ENCODE measurements at places on chromosomes 2 and 18.

- DNase-seq = no peak
Measured at GRCh38 chr2:168378960-168379669, 77.0 kb upstream of the CERS6 start.

GRCh38 chr2:88638123-88638650, 10.9 kb upstream of the EIF2AK3 start:
- DNase-seq = no peak

- no peak for DNase-seq
Measured at GRCh38 chr2:406231-406630, 118.3 kb upstream of the ALKAL2 start.

GRCh38 chr2:143553261-143553660, 424.0 kb downstream of the ARHGAP15 start:
- no peak for DNase-seq

DNA sequence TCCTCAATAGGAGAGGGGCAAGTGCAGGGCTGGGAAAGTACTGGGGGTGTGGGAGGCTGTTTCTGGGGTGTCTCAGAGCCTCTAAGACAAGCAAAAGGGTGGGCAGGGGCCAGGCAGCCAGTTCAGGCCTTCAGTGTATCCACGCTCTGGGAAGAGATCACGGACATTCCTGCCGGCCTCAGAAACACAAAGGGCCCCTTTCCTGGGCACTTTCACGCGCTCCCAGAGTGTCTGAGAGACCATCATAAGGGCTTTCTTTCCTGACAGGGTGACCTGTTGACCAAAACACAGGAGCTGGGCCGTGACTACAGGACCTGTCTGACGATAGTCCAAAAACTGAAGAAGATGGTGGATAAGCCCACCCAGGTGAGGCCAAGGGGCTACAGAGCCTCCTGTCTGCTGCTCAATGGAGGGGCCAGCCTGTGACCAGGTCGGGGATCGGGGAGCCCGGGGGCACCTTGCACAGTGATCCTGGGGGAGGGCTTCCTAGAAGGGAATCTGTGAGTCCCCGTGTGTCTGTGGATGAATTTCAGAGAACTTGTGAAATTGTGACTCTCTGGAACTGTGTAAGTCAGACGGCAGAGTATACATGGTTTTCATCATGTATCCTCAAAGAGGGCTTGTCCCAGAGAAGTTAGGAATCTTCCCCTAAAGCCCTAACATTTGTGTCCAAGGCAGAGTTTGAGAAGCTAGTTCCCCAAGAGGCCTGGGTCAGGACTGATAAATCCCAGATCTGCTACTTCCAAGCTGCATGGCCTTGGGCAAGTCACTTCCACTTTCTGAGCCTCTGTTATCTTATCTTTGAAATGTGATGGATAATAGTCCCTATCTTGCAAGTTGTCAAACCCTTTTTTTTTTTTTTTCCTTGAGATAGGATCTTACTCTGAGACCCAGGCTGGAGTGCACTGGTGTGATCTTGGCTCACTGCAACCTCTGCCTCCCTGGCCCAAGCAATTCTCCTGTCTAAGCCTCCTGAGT, 1.8 kb downstream of the GNLY start:
- DNase-seq = no peak

DNA sequence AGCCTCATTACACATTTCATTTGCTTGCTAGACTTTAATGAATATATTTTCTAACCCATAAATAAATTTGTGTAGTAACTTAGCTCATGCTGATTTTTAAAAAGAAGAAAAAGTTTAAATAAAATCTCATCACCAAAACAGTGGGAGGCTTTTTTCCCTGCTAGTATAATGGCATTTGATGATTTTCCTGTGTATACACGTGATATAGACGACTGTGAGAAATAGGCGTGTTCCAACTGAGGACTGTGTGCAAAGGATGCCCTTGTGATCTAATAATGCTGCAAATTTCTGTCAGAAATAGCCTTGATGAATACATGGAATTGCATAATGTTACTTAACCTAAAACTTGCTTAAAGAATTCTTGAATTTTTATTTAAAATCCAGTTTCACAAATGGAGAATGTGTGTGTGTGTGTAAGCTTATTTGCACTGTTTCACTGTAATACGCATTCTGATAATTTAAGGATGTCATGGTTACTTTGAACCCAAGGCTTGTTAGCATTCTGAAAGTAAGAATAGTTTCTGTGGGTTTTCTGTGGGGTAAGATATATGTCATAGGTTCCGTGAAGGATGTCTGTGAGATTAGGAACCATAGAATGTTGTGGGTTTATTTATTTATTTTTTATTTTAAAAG, 178.0 kb downstream of the DLGAP1 start:
- no peak for DNase-seq

- DNase-seq = peak; percentile 20
Measured at GRCh38 chr2:38665854-38666555, at the start of gene GALM. GALM (plus strand) TSS chr2:38666114; CDS start chr2:38666162, 48 bp downstream.

DNA sequence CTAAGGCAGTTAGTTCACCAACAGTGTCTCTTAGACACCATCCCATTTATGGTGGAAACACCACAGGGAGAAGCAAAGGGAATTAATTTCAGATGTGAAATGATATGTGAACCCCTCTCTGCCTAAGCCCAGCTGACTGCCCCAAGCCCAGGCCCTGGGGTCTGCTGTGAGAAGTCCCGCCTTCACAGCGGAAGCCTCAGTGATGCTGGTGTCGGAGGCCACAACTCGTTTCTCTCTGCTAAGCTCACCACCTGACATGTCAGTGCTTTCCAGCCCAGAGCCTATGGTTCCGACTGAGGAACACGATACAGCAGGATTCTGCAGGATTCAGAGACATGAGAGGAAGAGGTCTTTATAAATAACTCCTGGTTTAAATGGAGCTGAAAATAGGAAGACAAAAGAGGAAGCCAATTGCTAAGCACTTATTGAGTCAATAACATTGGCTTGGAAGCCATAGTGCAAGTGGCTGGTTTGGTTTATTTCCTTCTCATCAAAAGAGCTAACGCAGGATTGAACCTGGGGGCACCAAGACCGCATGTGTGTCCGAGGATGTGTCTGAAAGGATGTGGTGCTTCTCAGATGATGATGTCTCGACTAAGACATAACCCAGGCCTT, 21.9 kb upstream of the LOXHD1 start:
- DNase-seq = no peak

DNA sequence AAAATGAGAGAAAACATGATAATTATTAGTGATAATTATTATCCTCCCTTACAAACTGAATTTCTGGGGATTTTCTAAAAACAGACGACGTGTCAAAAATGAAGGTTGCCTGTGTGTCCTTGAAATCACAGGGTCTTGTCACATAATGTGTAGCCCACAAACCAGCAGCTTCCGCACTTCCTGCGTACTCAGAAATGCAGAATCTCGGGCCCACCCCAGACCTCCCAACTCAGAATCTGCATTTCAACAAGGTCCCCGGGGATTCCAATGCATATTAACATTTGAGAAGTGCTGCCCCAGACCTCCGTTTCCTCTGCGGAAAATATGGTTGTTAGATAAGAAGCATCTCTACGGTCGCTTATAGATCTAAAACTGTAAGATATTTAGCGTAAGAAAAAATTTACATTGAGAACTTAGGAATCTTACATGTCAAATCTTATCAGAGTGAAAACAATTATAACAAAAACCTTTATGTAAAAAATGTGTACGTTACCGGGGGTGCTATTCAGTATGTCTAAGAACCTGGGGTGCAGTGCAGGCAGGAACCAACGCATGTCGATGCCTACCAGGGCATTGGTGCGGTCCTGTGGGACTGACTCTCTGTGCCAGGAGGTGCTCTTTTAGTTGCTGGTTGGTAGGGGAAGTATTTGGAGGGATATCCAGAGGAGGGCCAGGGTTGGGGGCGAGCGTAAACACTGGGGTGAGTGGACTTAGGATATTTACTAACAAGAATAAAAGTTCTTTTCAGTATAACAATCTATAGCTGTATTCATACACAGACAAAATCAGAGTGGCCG, 15.2 kb downstream of the CDKL4 start:
- DNase-seq = no peak

- DNase-seq = no peak
Measured at GRCh38 chr2:214577769-214578168, 166.9 kb downstream of the VWC2L start.

GRCh38 chr18:71322201-71322600, 1033.4 kb downstream of the SOCS6 start:
- DNase-seq = no peak

GRCh38 chr2:231722721-231723307, 14.5 kb downstream of the PTMA start:
- no peak for DNase-seq

DNA sequence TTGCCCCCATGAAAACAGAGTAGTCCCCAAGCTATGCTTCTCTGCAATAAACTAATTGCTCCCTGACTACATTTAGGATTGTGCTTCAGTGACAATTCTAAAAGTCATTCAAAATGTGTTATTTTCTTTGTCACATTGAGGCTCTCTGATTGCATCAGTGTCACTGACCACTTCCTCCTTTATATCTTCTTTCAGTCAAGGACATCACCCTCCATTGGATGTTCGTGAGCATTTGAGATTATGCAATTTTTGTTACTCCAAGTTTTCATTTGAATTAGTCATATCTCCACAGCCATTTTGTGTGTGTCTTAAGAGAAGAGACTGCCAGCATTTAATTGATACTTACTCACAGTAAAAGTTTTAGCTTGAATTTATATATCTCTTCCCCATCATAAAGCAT, 780.8 kb upstream of the GCFC2 start:
- DNase-seq = no peak

DNA sequence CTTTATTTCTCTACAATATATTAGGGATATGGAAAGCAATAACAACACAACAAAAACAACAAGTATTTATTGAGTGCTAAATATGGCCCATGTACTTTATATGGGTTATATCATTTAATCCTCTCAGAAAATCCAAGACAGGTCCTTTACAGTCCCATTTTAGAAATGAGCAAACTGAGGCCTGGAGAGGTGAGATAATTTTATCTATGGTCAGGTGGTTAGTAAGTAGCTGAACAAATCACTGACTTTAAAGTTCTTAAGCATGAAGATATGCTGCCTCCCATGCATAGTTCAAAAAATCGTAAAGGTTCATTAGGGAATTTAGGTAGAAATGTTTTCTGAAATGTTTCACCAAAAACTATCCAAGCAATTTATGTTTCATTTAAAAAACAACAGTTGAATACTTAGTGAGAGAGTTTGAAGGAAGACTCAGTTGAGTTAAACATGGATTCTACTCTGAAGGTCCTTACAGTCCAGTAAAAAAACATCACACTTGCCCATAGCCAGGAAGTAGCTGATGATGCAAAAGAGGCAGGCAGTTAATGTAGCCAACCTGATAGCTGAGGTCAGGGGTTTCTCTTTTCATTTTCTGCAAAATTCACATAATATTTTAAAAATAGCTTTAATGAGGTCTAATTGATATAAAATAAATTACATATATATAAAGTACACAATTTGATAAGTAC, 7.6 kb upstream of the NFE2L2 start:
- DNase-seq = no peak

DNA sequence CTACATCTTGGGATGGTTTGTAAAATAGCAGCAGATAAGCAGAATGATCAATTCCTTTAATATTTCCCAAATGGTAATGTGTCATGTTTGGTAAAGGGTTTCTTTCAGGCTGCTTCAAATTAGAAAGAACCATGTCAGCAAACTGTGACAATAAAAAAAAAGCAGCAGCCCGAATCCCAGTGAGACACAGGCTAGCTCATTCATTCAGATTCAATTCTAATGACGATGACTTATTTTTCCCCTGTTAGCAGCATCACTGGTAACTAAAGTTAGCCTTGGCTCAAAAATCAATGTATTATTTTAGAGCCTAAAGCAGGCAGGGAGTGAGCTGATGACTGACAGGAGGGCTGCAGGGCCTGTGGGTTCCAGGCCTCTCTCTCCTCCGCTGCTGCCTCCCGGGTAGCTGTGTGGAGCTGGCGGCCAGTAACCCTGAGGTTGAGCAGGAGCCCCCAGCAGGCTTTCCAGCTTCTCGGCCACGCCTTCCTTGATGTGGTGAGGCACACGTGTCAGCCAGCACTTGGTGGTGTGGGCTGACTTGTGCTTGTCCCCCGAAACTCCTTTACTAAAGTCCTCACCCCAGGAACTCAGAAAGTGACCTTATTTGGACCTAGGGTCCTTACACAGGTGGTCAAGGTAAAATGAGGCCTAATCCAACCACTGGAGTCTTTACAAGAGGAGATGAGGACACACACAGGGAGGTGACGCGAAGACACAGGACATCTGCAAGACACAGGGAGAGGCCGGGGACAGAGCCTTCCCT, 120.5 kb upstream of the HS6ST1 start:
- no peak for DNase-seq

- no peak for DNase-seq
Measured at GRCh38 chr2:215843579-215843978, 169.8 kb downstream of the MREG start.

DNA sequence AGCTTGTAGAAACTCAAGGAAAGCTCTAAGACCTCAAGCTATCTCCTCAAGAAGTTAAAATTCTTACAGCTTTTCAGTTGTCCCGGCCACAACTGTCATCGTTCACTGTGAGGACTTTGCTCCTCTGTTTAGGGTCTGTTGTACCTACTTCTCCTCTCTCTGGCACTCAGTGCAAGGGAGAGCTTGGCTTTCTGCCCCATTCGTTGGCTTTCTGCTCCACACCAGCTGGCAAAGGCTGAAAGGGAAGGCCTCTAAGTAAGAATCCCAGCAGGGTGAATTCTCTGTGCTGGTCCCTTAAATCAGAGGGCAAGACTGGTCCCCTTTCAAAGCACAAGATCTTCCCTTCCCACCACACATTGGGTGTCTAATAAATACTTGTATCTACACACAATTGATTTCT, 17.3 kb downstream of the ZBTB7C start:
- no peak for DNase-seq

DNA sequence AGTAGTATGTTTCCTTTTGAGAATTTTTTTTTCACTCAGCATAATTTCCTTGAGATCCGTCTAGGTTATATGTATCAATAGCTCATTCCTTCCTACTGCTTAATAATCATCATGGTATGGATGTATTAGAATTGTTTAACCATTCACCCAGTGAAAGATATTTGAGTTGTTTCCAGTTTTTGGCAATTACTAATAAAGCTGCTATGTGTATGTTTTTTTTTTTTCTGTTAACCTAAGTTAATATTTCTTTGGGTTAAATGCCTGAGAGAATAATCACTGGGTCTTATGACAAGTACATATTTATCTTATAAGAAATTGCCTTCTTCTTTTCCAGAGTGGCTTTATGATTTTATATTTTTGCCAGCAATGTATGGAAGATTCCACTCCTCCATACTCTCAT, 96.4 kb upstream of the ST6GAL2 start:
- DNase-seq = no peak

GRCh38 chr18:8942021-8942908, 160.2 kb upstream of the NDUFV2 start:
- no peak for DNase-seq

DNA sequence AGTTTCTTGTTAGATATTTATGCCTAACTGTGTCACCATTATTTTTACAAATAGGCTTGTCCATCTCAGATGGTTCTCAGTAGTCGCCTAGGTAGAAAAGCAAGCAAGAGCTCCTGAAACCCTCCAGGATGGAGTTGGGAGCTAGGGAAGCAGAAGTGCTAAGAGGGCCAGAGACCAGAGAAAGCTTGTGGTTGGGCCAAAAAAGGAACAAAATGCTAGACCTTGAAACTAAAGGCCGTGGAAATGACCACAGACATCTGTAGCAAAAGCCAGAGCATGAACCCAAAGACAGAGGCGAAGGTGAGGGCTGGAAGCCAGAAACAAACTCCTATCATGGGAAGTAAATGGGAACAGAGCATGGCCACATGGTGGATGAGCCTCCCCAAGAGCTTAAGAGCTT, 29.9 kb upstream of the RMDN2 start:
- DNase-seq = no peak

GRCh38 chr2:197383825-197384224, 51.0 kb downstream of the SF3B1 start:
- no peak for DNase-seq
